ENCODE measurements at places on chromosomes 1 and 21. TPM values are rescaled to one million over a fixed set of nuclear protein-coding genes. Genes with fewer than 3 reads are reported as not detected.
A peak's percentile ranks its signal among the peaks of the same experiment; 100 is the strongest.

- peaks cover 2% of the 10 kb centered on the region for H3K36me3 ChIP-seq
- H3K4me1 ChIP-seq, result peaks cover 9% of the 10 kb centered on the region
- peak overlapping the region; percentile 98 for H3K4me3 ChIP-seq
- peak overlapping the region; percentile 99 for H3K27ac ChIP-seq
Observed at GRCh38 chr1:40258445-40258769, 371 bp downstream of the ZMPSTE24 start.

- H3K4me3 ChIP-seq, result no peak overlapping the region
- no peaks in the 10 kb centered on the region for H3K27me3 ChIP-seq
- H3K36me3 ChIP-seq, result peaks cover 16% of the 10 kb centered on the region
- peaks cover 26% of the 10 kb centered on the region for H3K4me1 ChIP-seq
- no peak overlapping the region for H3K27ac ChIP-seq
Observed at GRCh38 chr1:12341667-12342066, 111.8 kb downstream of the VPS13D start.

- H3K4me1 ChIP-seq, result peaks cover 55% of the 10 kb centered on the region
- DNase-seq, result peak; percentile 90
- H3K4me3 ChIP-seq, result no peak overlapping the region
- H3K36me3 ChIP-seq, result no peaks in the 10 kb centered on the region
- peaks cover 20% of the 10 kb centered on the region for H3K27me3 ChIP-seq
- no peak overlapping the region for H3K27ac ChIP-seq
Observed at GRCh38 chr21:42474043-42474831, 21.8 kb downstream of the RSPH1 start.

- no peaks in the 10 kb centered on the region for H3K36me3 ChIP-seq
- H3K4me3 ChIP-seq, result peak overlapping the region; percentile 25
- H3K27ac ChIP-seq, result peak overlapping the region; percentile 78
- DNase-seq, result peak; percentile 77
Observed at GRCh38 chr1:66445492-66446181, 88.3 kb upstream of the SGIP1 start.

- H3K27me3 ChIP-seq, result peaks cover 28% of the 10 kb centered on the region
- no peak overlapping the region for H3K4me3 ChIP-seq
- H3K27ac ChIP-seq, result no peak overlapping the region
- no peaks in the 10 kb centered on the region for H3K36me3 ChIP-seq
Observed at GRCh38 chr1:20551161-20551560, 1.2 kb upstream of the FAM43B start.

- H3K4me1 ChIP-seq, result no peaks in the 10 kb centered on the region
- no peak overlapping the region for H3K27ac ChIP-seq
- H3K4me3 ChIP-seq, result no peak overlapping the region
- no peaks in the 10 kb centered on the region for H3K36me3 ChIP-seq
Observed at GRCh38 chr1:116808848-116809508, 54.7 kb downstream of the CD2 start.

DNA sequence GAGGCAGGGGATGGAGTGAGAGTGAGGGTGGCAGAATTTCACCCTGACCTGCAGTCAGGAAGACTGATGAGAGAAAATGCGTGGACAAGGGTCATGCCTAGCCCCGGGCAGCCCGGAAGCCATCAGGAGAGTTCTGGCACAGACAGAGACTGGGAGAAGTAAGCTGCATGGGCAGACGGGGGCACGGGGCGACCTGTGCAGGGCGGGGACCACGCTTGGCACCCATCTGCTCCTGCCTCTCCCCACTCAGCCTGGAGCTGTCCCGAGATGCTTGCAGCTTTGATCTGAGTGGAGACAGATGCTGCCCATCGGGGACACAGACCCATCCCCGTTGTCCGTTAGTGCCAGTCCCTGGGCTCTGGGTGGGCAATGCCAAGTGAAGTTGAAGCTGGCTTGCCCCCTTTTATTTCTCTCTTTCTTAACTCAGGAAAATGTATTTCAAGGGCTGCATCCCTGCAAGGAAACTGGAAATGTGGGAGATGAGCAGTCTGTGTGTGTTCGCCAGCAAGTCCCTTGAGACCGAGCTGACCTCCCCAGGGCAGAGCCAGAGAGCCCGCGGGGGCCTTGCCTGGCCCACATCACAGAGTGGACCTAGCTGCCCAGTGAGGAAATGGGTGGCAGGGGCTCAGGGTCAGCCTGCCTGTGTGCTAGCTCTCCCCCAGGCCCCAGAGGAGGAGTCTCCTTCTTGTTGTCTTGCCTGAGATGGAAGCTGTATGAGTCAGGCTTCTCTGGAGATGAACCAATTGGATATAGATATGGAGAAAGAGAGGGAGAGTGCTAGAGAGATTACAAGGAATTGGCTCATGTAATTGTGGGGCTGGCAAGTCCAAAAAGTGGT lies 121.3 kb upstream of the C1orf174 start:
- no peaks in the 10 kb centered on the region for H3K4me1 ChIP-seq
- no peaks in the 10 kb centered on the region for H3K36me3 ChIP-seq
- H3K4me3 ChIP-seq, result no peak overlapping the region
- DNase-seq, result no peak

- H3K4me3 ChIP-seq, result no peak overlapping the region
- H3K27ac ChIP-seq, result no peak overlapping the region
- H3K36me3 ChIP-seq, result no peaks in the 10 kb centered on the region
Observed at GRCh38 chr1:33305816-33306652, 14.9 kb downstream of the A3GALT2 start.

GRCh38 chr21:38325731-38326420 lies 69.1 kb downstream of the KCNJ15 start:
- DNase-seq, result no peak
- H3K4me3 ChIP-seq, result no peak overlapping the region
- no peak overlapping the region for H3K27ac ChIP-seq
- H3K36me3 ChIP-seq, result no peaks in the 10 kb centered on the region
- H3K27me3 ChIP-seq, result no peaks in the 10 kb centered on the region

DNA sequence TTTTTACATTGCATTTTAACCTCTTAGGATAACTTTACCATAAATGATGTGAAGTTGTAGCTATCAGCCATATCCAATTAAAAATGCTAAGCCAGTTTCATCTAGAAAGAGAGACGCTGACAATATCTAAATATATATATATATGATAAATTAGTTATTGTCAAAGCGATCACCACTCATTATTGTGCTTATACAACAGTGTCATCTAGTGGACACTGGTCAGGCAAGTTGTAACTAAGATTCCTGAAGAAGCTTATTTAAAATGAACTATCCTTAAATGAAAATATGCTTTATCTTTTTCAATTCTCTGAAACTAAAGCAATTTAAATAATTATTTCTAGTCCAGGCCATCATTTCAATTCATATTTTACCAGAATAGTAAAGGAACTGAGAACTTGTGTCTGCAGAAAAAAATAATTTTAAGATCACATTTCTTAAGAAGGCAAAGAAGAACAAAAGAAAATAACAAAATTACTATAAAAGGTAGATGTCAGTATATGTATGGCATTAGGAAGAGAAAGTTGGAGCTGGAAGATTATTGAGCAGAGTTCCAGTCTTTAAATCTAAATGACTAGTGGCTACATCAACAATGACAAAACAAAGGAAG lies 193.3 kb upstream of the SNX7 start:
- no peaks in the 10 kb centered on the region for H3K4me1 ChIP-seq
- H3K4me3 ChIP-seq, result no peak overlapping the region
- H3K27ac ChIP-seq, result no peak overlapping the region
- DNase-seq, result no peak
- H3K36me3 ChIP-seq, result no peaks in the 10 kb centered on the region

DNA sequence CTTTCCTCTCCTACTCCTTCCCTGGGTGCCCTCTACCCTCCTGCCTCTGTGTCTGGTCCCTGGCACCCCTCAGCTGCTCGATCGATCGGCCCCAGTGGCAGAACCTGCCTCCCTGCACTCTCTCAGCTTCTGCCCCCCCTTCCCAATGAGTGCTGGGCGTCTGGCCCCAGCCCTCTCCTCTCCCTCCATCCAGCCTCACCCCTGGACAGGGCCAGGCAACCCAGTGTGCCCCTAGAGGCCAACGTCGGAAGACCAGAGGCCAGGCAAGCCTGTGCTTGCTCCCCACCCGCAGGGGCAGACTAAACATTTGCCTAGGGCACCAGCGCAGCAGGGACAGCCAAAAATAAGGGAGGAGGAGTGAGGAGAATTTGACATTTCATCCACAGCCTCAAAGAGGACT lies 43.5 kb downstream of the LGR6 start:
- H3K4me1 ChIP-seq, result no peaks in the 10 kb centered on the region
- H3K4me3 ChIP-seq, result no peak overlapping the region
- H3K27ac ChIP-seq, result no peak overlapping the region
- H3K27me3 ChIP-seq, result peaks cover 5% of the 10 kb centered on the region
- peak; percentile 21 for DNase-seq
- H3K36me3 ChIP-seq, result no peaks in the 10 kb centered on the region

GRCh38 chr1:225657462-225657989 lies 4.6 kb upstream of the ENAH start:
- no peak overlapping the region for H3K27ac ChIP-seq
- H3K36me3 ChIP-seq, result no peaks in the 10 kb centered on the region
- no peak overlapping the region for H3K4me3 ChIP-seq
- no peak for DNase-seq

DNA sequence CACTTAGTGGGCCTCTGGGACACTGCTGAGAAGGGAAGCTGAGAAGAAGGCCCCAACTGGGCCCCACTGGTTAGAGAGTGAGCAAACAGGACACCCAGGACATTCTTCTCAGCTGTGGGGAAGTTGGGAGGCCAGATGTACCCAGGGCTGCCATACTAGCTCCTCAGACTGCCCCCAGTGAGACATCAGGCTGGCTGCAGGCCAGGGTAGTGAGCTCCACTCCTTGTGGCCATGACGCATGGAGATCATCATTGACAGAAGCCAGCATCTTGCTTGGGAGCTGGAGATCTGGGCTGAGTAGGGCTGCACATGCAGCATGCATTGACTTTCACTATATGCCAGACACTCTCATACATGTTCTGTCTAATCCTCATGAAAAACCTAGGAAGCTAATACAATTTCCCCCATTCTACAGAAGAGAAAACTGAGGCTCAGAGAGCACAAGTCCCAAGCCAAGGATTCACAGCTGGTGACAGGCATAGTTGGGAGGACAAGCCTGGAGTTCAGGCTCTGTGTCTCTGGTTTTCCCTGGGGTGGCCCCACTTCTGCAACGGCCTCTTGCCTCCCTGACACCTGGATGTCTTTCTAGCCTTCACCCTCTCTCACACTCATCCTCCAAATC lies 24.1 kb upstream of the MYCL start:
- H3K36me3 ChIP-seq, result no peaks in the 10 kb centered on the region
- no peak overlapping the region for H3K4me3 ChIP-seq
- peaks cover 6% of the 10 kb centered on the region for H3K4me1 ChIP-seq
- H3K27me3 ChIP-seq, result no peaks in the 10 kb centered on the region

GRCh38 chr1:29227511-29227910 lies 3.2 kb downstream of the MECR start:
- DNase-seq, result no peak
- no peaks in the 10 kb centered on the region for H3K27me3 ChIP-seq
- peaks cover 16% of the 10 kb centered on the region for H3K4me1 ChIP-seq

DNA sequence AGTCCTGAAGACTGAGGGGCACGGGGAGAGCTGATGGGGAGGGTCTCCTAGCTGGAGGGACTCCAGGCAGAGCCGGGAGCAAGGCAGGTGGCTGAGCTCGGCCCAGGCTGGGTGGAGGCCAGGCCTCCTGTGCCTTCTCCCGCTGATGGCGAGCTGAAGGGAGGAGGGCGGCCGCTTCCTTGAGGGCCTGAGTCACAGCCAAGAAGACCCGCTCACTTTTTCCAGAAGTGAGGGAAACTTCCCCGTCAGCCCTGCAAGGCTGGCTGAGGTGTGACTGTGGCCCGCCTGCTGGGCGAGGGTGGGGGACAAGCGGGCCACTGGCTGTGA lies 1.7 kb upstream of the VWA1 start:
- no peak overlapping the region for H3K4me3 ChIP-seq
- no peaks in the 10 kb centered on the region for H3K36me3 ChIP-seq
- DNase-seq, result peak; percentile 44

DNA sequence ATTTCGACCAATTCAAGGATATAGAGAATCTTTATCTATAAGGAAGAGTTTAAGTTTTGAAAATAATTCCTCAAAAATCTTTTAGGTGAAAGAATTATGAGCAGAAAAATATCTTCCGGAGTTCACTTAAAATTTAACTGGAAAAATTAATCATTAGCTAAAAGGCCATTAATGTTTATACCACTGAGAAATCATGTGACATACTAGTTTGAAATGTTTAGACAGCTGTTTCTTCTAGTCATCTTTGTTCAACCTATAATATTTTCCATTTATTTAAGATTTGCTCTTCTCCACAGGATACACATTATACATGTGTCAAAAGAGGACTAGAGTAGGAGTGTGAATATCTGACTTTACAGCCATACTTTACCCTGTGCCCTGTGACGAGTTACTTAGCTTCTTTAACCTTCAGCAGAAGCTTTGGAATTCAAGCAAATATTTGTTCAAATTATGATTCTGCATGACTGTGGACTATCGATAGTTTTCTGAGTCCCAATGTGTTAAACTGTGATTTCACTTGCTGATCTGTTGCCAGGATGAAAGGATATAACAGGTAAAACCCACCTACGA lies 374.8 kb downstream of the BRINP3 start:
- DNase-seq, result no peak
- H3K4me1 ChIP-seq, result no peaks in the 10 kb centered on the region
- H3K27ac ChIP-seq, result no peak overlapping the region
- H3K4me3 ChIP-seq, result no peak overlapping the region

- no peaks in the 10 kb centered on the region for H3K36me3 ChIP-seq
- DNase-seq, result no peak
- no peaks in the 10 kb centered on the region for H3K4me1 ChIP-seq
- no peak overlapping the region for H3K4me3 ChIP-seq
- no peaks in the 10 kb centered on the region for H3K27me3 ChIP-seq
- no peak overlapping the region for H3K27ac ChIP-seq
Observed at GRCh38 chr1:182175361-182175931, 113.9 kb upstream of the ZNF648 start.

GRCh38 chr1:226520640-226521355 lies 27.8 kb upstream of the STUM start:
- no peak overlapping the region for H3K4me3 ChIP-seq
- no peaks in the 10 kb centered on the region for H3K4me1 ChIP-seq
- H3K27ac ChIP-seq, result no peak overlapping the region
- DNase-seq, result no peak

- DNase-seq, result no peak
- H3K4me1 ChIP-seq, result no peaks in the 10 kb centered on the region
- no peak overlapping the region for H3K4me3 ChIP-seq
Observed at GRCh38 chr1:221016751-221017150, 137.5 kb downstream of the HLX start.

DNA sequence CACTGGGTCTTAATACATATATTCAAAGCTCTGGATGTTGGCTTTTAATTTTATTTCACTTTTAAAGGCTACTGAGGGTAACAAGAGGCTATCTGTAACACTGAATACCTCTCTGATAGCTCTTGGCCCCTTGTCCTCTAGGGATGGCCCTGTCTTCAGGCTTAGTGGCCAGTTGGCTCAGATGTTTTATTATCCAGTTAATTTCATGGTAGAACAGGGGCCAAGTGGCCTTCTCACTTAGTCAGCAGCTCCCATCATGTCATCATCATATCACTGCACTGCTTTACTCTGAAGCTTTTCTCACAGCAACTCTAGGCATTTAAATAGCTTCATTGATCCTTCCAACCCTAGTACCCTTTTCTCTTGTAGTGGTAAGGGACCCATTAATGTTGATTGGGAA lies 40.2 kb upstream of the MACF1 start:
- no peak overlapping the region for H3K27ac ChIP-seq
- H3K36me3 ChIP-seq, result no peaks in the 10 kb centered on the region
- DNase-seq, result no peak
- H3K27me3 ChIP-seq, result no peaks in the 10 kb centered on the region
- no peaks in the 10 kb centered on the region for H3K4me1 ChIP-seq

The ALG6 gene
- polyA plus RNA-seq, result 9.7 TPM

The HSPB7 gene
- polyA plus RNA-seq, result not detected

The HAO2 gene
- polyA plus RNA-seq, result not detected

The SPOCD1 gene
- 0.25 TPM for polyA plus RNA-seq

The DCST2 gene
- 5.4 TPM for polyA plus RNA-seq

The MATN1 gene
- polyA plus RNA-seq, result 12.1 TPM

The CKS1B gene
- polyA plus RNA-seq, result 33.0 TPM

The GPR37L1 gene
- not detected for polyA plus RNA-seq

The SRRM1 gene
- 153 TPM for polyA plus RNA-seq

Data from B cell (primary cell).